Suprapubic skin (tissue), 4 donors: ENCODE measurements at places on chromosomes 7 and 10.

- DNase-seq, result no peak
- peaks cover 10% of the 10 kb centered on the region for H3K4me1 ChIP-seq
- no peaks in the 10 kb centered on the region for H3K36me3 ChIP-seq
- H3K4me3 ChIP-seq, result no peak overlapping the region
These were observed 41.4 kb downstream of the BRAF start for GRCh38 chr7:140883378-140883777.

GRCh38 chr10:32169556-32169955 is 113.3 kb upstream of the KIF5B start:
- H3K4me3 ChIP-seq, result no peak overlapping the region
- H3K27me3 ChIP-seq, result no peaks in the 10 kb centered on the region
- DNase-seq, result no peak
- no peaks in the 10 kb centered on the region for H3K36me3 ChIP-seq
- peaks cover 6% of the 10 kb centered on the region for H3K4me1 ChIP-seq

DNA sequence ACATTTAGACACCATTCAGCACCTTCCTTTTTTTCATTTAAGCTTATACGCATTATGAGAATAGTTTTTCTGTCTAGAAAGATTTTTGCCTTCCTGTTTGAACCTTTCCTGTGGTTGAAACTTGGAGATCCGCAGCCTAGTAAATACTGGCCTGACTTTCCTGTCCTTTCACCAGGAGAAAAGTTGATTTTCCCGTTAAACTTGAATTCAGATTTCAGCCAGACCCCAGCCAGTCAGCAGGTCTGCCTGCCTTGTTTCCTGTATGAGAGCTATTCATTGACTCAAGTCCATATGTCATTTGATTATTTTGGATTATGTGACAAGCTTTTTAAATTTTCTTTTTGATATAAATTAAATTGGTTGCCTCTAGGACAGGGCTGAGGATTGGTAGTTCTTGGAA is 71.5 kb downstream of the EVX1 start:
- peaks cover 3% of the 10 kb centered on the region for H3K27me3 ChIP-seq
- no peak overlapping the region for H3K4me3 ChIP-seq
- no peaks in the 10 kb centered on the region for H3K36me3 ChIP-seq
- no peak for DNase-seq
- no peak overlapping the region for H3K27ac ChIP-seq

GRCh38 chr10:120541984-120542383 is 85.0 kb downstream of the PLPP4 start:
- H3K4me3 ChIP-seq, result no peak overlapping the region
- no peaks in the 10 kb centered on the region for H3K27me3 ChIP-seq
- no peaks in the 10 kb centered on the region for H3K4me1 ChIP-seq

DNA sequence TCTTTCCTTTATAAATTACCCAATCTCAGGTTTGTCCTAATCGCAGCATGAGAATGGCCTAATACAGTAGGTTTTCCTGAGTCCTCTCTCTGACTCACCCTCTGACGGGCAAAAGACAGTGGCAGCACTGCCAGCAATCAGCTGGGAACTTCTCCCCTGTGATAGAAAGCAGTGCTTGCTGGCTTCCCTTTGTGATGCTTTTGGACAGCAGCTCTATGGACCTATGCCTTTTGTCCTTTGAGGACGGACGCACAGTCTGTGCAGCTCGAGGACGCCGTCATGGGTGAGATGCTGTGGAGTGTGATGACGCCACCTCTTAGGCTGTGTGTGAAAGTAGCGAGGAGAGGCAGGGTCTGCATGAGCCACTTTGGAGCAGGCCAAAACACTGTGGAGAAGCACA is 68.8 kb downstream of the KIAA1217 start:
- peaks cover 2% of the 10 kb centered on the region for H3K36me3 ChIP-seq
- DNase-seq, result no peak
- H3K4me3 ChIP-seq, result no peak overlapping the region
- H3K4me1 ChIP-seq, result no peaks in the 10 kb centered on the region

- no peak for DNase-seq
- peaks cover 31% of the 10 kb centered on the region for H3K4me1 ChIP-seq
- no peak overlapping the region for H3K4me3 ChIP-seq
- peaks cover 12% of the 10 kb centered on the region for H3K36me3 ChIP-seq
- no peaks in the 10 kb centered on the region for H3K27me3 ChIP-seq
These were observed 95.9 kb downstream of the RGS10 start for GRCh38 chr10:119446441-119447277.

GRCh38 chr10:6136215-6137201 is 47.7 kb downstream of the RBM17 start:
- DNase-seq, result no peak
- H3K4me1 ChIP-seq, result peaks cover 20% of the 10 kb centered on the region
- no peak overlapping the region for H3K4me3 ChIP-seq
- H3K27ac ChIP-seq, result no peak overlapping the region

DNA sequence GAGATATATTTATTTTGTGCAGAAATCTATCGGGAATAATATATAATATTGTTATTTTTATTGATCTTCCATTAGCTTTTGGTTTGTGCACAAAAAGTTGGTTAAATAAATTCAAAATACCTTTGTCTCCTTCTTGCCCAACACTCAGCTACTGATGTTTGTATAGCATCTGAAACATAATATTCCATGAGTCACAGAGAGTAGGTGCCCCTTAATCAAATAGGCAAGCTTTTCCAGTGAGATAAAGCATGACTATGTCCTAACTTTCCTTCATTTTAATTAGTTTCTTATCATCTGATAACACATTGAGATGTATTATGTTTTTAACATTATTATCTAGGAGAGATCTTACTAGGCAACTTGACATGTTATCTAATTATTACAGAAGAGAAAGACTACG is 432.2 kb downstream of the KIF20B start:
- H3K27me3 ChIP-seq, result no peaks in the 10 kb centered on the region
- H3K4me1 ChIP-seq, result no peaks in the 10 kb centered on the region
- no peak for DNase-seq
- H3K27ac ChIP-seq, result no peak overlapping the region
- no peaks in the 10 kb centered on the region for H3K36me3 ChIP-seq
- H3K4me3 ChIP-seq, result no peak overlapping the region

- no peaks in the 10 kb centered on the region for H3K27me3 ChIP-seq
- no peaks in the 10 kb centered on the region for H3K36me3 ChIP-seq
- DNase-seq, result no peak
These were observed 4.1 kb downstream of the ACBD7 start for GRCh38 chr10:15084502-15084922.

DNA sequence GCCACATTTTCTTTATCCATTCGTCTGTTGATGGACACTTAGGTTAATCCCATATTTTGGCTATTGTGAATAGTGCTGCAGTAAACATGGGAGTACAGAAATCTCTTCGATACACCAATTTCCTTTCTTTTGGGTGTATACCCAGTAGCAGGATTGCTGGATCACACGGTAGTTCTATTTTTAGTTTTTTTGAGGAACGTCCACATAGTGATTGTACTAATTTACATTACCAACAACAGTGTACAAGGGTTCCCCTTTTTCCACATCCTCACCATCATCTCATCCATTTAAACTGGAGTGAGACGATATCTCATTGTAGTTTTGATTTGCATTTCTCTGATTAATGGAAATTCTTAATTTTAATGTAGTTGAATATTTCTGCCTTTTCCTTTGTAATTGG is 19.3 kb downstream of the VKORC1L1 start:
- H3K27me3 ChIP-seq, result no peaks in the 10 kb centered on the region
- peaks cover 6% of the 10 kb centered on the region for H3K36me3 ChIP-seq
- H3K27ac ChIP-seq, result no peak overlapping the region
- DNase-seq, result no peak

- DNase-seq, result no peak
- no peaks in the 10 kb centered on the region for H3K27me3 ChIP-seq
- H3K4me1 ChIP-seq, result peaks cover 100% of the 10 kb centered on the region
- no peak overlapping the region for H3K4me3 ChIP-seq
- no peaks in the 10 kb centered on the region for H3K36me3 ChIP-seq
- peak overlapping the region; percentile 91 for H3K27ac ChIP-seq
These were observed 86.7 kb downstream of the ZMIZ1 start for GRCh38 chr10:79155301-79156081.

- H3K36me3 ChIP-seq, result no peaks in the 10 kb centered on the region
- no peaks in the 10 kb centered on the region for H3K4me1 ChIP-seq
- no peaks in the 10 kb centered on the region for H3K27me3 ChIP-seq
- DNase-seq, result no peak
These were observed 318.5 kb downstream of the DOCK4 start for GRCh38 chr7:111887734-111888133.

DNA sequence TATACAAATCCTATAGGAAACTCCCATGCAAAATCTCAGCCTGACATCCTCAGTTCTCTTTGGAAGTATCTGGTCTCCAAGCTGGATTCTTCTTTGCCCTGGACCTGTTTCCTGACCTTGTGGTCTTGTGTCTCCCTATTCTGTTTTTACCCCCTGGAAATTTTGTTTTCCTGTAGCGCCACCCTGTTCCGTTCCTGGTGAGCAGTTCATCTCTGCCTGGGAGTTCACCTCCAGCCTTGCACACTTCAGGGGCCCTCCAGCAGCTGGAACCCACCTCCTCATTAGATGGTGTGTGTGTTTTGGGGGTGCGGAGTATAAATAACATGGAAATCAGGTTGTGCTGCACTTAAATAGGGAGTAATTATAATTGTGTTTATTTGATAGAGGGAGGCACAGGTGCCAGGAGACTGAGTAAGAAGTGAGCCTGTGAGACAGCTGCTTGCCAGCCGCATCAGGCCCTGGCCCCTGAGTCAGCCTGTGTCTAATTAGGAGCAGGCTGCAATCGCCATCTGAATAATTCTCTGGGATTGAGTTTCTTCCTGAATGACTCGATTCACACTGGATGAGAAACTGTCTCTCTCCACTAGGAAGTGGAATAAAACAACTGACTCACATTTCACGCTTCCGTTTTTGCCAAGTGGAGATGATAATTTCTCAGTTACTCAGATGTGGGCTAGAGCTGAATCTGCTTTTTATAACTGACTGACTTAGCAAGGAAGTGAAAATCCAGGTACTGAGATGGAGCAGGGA is 69.4 kb upstream of the HECTD2 start:
- DNase-seq, result no peak
- no peaks in the 10 kb centered on the region for H3K36me3 ChIP-seq
- peak overlapping the region; percentile 62 for H3K27ac ChIP-seq
- H3K4me3 ChIP-seq, result no peak overlapping the region
- peaks cover 6% of the 10 kb centered on the region for H3K4me1 ChIP-seq
- no peaks in the 10 kb centered on the region for H3K27me3 ChIP-seq

DNA sequence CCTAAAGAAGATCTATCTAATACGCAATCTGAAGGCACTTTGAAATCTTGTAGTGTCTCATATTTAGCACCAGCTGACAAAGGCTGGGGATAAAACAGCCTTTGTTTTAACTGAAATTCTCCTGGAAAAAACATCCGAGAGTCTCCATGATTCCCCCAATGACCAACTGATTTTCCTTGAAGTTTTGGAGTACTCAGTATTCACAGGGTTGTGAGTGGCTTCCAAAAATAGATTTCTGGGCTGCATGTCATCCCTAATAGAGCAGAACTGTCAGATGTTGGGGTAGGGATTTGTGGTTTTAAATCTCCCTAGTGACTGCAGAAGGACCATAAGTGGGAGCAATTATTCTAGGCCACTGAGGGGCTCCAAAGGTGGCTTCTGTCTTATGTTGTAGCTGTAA is 206.4 kb downstream of the TAX1BP1 start:
- H3K36me3 ChIP-seq, result no peaks in the 10 kb centered on the region
- H3K4me3 ChIP-seq, result no peak overlapping the region
- no peaks in the 10 kb centered on the region for H3K27me3 ChIP-seq
- DNase-seq, result no peak
- peaks cover 9% of the 10 kb centered on the region for H3K4me1 ChIP-seq

GRCh38 chr7:106019470-106019820 is 56.4 kb downstream of the CDHR3 start:
- H3K4me3 ChIP-seq, result no peak overlapping the region
- H3K4me1 ChIP-seq, result no peaks in the 10 kb centered on the region
- no peaks in the 10 kb centered on the region for H3K36me3 ChIP-seq
- DNase-seq, result no peak

DNA sequence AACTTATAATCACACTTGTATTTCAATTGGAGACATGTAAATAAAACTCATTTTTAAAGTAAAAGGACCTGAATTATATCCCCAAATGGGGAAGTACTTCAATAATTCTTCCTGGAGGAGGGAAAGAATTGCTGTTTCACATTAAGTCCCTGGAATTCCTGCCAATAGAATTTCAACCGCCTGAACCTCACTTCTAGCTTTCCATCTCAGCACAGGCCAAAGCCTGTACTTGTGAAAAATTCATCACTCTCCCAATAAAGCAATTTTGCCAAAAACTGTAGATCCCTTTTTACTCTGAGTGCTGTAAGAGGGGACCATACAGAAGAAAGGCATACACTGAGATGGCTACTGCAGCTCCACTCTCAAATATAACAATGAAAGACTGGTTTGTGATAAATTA is 54.8 kb downstream of the CADPS2 start:
- no peak for DNase-seq
- H3K4me3 ChIP-seq, result no peak overlapping the region
- H3K4me1 ChIP-seq, result no peaks in the 10 kb centered on the region
- no peak overlapping the region for H3K27ac ChIP-seq
- H3K36me3 ChIP-seq, result no peaks in the 10 kb centered on the region

GRCh38 chr7:13476881-13477444 is 512.5 kb downstream of the ETV1 start:
- no peak overlapping the region for H3K4me3 ChIP-seq
- no peak for DNase-seq
- no peaks in the 10 kb centered on the region for H3K36me3 ChIP-seq
- H3K27me3 ChIP-seq, result no peaks in the 10 kb centered on the region

DNA sequence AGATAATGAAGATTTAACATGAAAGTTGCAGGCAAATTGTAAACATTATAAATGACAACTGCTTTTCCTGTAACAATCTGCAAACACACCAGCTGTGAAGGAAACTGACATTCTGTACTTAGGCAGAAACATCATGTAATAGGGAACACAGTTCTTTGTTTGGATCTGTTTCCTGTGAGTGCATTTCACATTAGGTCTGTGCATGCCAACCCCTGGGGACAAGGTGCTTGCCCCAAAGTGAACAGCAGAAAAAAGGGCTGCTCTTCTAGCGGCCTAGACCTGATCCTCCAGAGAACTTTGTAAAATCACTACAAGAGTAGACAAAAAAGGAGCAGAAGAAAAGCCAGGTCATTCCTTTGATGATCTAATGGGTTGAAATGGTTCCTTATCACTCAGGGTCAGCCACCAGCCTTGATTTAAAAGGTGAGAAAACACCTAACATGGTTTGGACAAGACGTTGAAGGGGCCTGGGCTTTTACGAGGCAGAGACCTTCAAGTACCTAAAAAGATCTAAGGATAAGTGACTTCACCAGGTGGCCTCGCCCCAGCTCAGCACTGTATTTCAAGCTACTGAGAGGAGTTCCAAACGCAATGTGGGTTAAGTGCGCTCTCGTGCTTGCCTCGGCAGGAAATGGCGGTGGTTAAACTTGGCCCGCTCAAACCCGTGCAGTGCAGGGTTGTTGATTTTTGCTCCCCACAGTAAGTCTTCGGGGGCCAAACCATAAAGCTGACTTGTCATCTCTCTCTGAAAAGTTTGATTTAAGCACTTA is 249.7 kb downstream of the CREB5 start:
- H3K27ac ChIP-seq, result no peak overlapping the region
- no peaks in the 10 kb centered on the region for H3K4me1 ChIP-seq
- no peaks in the 10 kb centered on the region for H3K27me3 ChIP-seq
- DNase-seq, result no peak
- H3K4me3 ChIP-seq, result no peak overlapping the region
- no peaks in the 10 kb centered on the region for H3K36me3 ChIP-seq

- no peaks in the 10 kb centered on the region for H3K4me1 ChIP-seq
- H3K36me3 ChIP-seq, result no peaks in the 10 kb centered on the region
- H3K27ac ChIP-seq, result no peak overlapping the region
- H3K4me3 ChIP-seq, result no peak overlapping the region
- no peak for DNase-seq
These were observed 339.7 kb downstream of the PTPRN2 start for GRCh38 chr7:158247758-158248487.

- no peaks in the 10 kb centered on the region for H3K4me1 ChIP-seq
- no peak for DNase-seq
- no peak overlapping the region for H3K4me3 ChIP-seq
- no peak overlapping the region for H3K27ac ChIP-seq
These were observed 28.1 kb downstream of the DCLRE1A start for GRCh38 chr10:113825791-113826190.
